Sigmoid colon (tissue), 7 donors: ENCODE measurements at places on chromosomes 3 and 15.

- no peak for DNase-seq
Observed at GRCh38 chr15:72173864-72174550, 23.6 kb downstream of the GRAMD2A start.

DNA sequence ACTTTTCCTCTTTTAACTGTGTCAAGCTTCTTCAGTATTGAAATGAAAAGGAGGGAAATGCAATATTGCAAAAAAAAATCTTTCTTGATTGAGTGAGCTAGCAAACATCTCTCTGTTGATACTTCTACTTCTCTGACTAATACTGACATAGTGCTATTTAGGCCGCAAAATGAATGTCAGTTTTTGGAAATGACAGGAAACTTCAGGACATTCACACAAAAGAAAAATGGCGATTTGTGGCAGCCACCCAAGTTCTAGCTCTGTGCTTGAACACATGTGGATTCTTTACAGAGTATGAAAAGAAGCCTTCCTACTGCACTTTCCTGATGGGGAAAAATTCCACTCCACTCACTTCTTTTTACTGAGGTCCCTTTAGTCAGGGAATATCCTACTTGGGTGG, 486.8 kb upstream of the ALCAM start:
- DNase-seq, result no peak

GRCh38 chr15:84727429-84727828, 11.5 kb upstream of the SEC11A start:
- DNase-seq, result no peak

DNA sequence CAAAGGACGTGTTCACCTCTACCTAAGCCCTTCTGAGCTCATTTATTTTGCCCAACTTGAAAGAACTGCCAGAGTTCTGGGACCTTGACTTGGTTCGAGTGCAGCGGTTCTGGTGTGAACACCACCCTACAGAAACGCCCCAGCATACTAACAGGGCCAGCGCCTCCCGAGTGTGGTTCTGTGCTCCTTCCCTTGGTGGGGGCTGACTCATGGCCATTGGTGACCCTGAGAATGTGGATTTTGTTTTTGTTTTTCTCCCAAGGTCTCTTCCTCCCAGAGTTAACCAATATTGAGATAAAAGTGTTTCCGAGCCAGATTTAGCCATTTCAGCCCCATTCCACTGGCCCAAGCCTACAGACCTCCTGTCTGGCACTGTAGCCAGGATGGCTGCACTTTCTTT, 27.9 kb downstream of the SEMA7A start:
- no peak for DNase-seq

DNA sequence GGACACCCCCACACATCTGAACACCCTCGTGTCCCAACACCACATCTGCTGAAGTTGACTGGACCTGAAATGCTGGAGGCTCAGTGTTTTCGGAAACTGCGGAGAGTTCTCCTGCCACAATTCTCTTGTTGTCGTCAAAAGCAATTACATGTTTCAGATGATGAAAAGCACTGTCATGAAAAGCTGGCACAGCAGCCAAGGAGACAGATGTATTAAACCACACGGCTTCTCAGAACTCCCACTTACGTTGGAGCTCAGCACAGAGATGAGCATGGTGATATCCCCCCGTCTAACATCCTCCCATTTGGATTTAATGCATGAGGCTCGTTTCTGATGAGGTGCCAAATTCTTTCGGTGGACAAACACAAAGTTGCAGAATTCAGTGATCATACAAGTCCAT, 180.1 kb downstream of the RORA start:
- DNase-seq, result no peak

- no peak for DNase-seq
Observed at GRCh38 chr15:59401824-59402569, 29.3 kb upstream of the MYO1E start.

DNA sequence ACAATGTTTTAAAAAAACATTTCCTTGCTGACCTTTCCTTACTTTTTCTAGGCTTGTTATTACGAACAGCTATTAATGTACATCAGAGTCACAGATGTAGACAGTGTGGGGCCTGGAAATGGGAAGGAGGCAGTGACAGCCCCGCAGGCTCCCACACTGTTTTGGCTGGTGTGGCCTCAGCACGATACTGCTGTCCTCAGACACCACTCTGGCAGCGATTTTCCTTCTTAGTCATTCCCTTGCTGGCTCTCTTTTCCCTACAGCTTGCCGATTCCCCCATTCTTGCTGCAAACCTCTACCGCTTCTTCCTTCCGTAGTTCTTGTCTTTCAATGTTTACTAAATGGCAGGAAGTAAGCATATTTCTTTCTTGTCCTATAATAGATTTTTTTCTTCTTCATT, 113.1 kb downstream of the ABI3BP start:
- DNase-seq, result no peak

DNA sequence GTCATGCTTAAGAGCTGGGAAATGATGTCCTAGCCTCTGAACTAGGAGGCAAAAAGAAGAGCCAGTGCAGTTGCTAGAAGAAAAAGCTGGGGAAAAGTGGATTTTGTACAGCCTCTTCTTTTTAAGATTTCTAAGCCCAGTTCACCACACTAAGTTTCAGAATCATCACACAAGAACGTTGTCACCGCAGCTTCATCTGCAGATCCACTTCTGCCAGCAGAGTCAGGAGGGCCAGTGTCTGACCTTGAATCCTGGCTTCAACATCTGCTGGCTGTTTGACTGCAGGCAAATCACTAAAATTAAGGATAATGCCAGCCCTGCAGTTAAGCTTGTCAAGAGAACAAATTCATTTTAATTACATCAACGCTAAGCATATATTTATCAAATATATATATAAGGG, 36.2 kb downstream of the HDC start:
- DNase-seq, result no peak

DNA sequence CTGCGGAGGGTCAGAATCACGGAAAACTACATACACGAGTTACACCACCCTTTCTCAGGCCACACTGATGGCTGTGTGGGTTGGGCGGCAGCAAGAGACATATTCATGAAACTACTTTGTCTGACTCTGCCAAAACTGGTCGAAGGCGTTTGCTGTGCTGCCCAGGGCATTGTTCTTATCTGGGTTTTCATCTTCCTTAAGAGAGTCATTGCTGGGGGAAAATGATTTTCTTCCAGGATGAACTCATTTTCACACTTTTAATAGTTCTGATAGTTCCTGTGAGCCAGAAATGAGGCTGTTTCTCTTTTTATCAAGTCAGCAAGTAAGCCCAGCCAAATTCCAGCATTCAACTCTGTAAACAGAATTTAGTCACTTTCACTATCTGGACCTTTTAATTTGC, 47.6 kb downstream of the TRIM71 start:
- no peak for DNase-seq

DNA sequence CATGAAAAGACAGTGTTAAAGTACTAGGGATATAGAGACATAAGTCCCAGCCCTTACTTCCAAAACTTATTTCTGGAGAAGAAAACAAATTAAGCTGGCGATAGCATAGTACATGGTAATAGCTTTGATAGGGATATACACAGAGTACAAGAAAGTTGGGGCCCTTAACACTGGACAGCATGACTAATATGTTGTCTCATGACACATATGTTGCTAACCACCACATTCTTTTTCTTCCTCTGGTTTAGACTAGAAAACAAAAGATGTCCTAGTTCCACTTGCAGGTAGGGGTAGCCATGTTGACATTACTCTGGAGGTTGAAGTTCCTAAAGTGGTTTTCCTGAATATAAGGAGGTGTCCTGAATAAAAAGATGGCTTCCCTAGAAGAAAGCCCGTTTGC, 75.3 kb downstream of the RFX7 start:
- no peak for DNase-seq

- no peak for DNase-seq
Observed at GRCh38 chr15:23835953-23836352, 148.8 kb upstream of the NDN start.

DNA sequence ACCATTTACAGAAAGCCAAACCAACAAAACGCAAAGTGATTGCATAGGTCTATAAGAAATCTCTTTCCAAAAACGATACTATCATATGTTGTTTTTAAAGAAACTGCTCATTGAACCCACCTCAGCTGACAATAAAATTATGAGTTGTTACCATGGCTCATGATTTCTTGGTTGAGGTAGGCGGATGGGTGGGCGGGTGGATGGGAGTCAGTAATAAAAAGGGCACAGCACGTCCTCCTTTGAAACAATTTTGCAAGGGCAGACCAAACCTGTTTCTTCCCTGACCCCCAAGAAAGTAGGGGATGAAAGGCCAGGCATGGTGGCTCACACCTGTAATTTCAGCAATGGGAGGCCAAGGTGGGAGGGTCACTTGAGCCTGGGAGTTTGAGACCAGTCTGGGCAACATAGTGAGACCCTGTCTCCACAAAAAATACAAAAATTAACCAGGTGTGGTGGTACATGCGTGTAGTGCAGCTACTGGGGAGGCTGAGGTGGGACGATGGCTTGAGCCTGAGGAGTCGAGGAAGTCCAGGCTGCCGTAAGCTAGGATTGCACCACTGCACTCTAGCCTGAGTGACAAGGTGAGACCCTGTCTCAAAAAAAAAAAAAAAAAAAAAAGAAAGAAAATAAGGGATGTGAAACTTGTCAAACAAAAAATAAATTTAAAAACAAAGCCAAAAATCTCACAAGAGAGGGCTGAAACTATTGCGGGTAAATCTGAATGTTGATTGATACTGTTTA, 2.1 kb downstream of the ABHD10 start:
- DNase-seq, result no peak

DNA sequence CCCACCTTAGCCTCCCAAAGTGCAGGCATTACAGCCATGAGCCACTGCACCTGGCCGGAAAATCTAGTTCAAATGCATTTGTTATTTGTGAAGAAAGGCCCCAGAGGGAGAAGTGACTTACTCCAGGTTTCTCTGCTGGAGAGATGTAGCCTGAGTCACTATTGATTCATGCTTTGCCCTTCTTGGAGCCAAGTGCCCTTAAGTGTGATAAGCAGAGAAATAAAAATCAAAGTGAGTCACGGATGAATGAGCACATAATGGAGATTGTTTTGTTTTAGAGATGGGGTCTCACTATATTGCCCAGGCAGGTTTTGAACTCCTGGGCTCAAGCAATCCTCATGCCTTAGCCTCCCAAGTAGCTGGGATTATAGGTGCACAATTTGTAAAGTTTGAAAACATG, 33.1 kb downstream of the CDC25A start:
- DNase-seq, result no peak

- DNase-seq, result peak; percentile 97
Observed at GRCh38 chr3:29280404-29281093, at the start of gene RBMS3. Gene RBMS3, plus strand, starts transcription at chr3:29281071.

DNA sequence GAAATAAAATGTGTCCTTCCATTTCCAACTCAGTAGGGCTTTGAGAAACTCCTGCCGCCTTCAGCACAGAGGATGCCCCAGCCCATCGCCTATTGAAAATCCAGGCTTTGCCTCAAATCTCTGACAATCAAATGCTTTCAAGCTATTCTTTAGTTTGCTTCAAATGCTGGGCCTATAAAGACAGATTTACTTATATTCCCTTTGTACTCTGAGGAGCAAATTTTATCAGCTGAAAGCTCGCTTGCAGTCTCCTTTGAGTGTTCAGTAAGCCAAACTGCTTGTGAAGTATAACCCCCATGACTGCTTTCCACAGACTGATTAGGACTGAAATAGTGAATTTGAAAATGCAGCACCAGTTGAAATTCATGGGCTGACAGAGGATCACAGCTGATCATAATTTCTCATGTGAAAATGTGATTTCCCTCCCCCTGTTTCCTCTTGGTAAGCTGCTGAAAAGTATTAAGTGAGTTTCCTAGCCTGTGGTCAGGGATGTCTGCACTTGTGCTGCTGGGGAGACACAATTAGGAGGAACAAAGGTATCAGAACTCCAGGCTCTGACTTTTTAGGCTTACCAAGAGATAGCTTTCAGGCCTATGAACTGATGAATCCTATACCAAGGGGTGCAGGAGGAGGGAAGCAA, 563.4 kb upstream of the TGFBR2 start:
- DNase-seq, result no peak

DNA sequence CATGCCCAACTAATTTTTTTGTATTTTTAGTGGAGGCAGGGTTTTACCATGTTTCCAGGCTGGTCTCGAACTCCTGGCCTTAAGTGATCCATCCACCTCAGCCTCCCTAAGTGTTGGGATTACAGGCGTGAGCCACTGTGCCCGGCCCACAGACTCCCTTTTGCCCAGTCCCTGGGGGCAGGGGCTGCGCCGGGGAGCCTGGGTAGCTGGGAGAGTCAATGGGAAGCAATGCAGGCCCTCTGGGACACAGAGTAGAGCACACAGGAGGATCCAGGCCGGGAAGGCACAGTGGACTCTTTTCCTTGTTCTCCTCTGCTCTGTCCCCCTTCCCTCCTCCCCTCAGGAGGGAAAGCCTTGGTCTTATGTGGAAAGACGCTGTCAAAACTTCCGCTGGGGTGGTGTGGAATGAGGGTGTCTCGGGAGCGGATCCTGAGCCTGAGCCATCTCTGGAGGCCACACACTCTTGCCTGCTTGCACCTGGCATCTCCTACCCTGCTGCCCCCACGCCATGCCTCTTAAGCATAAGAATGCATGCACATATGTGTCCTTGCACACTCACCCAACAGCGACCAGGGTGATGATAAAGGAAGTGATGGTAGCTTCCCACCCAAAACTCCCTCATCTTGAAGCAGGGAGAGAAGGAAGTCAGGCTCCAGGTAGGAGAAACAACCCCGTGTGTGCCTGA, 11.9 kb upstream of the PRKCD start:
- no peak for DNase-seq

- DNase-seq, result no peak
Observed at GRCh38 chr3:188196232-188196990, 42.5 kb downstream of the LPP start.
